ENCODE measurements at places on chromosomes 13 and 19.

- DNase-seq = no peak
Measured at GRCh38 chr19:2235381-2236063, 607 bp downstream of the PLEKHJ1 start.

DNA sequence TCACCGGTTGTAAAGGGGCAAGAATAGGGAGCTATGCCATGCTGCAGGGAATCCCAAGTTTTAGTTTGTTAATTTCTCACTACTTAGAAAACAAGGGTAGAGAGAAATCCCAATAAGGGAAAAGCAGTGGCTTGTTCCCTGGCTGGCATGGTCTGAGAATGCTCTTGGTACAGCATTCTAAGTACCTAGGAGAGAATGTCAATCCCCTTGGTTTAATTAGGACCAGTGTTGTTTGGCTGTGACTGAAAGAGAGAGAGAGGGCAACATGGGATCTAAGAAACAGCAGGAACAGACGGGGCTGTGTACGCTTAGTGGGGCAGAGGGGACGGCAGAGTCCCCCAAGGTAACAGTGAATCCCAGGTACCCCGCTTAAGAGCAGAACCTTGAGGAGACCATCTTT is 228.8 kb downstream of the PCDH9 start:
- no peak for DNase-seq

GRCh38 chr13:95494082-95494681 is 58.3 kb upstream of the CLDN10 start:
- no peak for DNase-seq

- DNase-seq = no peak
Measured at GRCh38 chr19:48271531-48272151, 1.8 kb downstream of the ZNF114 start.

DNA sequence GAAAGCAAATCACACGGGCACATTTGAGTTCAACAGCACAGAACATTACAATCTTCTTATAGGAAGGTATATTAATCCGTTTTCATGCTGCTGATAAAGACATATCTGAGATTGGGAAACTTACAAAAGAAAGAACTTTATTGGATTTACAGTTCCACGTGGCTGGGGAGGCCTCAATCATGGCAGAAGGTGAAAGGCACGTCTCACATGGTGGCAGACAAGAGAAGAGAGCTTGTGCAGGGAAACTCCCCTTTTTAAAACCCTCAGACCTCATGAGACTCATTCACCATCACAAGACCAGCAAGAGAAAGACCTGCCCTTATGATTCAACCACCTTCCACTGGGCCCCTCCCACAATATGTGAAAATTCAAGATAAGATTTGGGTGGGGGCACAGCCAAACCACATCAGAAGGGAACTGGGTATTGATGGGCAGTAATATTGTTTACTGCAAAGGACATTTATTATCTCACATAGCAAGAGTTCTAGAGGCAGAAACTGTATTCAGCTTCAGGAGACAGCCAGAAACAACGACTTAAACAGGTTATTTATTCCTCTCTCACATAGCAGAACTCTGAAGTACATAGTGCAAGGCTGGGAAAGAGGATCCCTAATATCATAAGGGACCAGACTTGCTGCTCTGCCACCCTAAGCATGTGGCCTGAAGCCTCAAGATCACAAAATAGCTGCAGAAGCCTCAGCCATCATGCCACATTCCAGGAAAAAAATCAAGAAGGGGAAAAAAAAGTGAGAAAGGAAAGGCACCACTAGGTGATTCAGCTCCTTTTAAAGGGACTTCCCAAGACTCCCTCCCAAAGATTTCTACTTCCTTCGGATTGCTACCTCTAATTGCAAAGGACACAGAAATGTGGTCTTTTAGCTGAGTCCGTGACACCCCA is 23.1 kb downstream of the FXYD5 start:
- DNase-seq = no peak
